ENCODE measurements at places on chromosomes 3 and 15.

DNA sequence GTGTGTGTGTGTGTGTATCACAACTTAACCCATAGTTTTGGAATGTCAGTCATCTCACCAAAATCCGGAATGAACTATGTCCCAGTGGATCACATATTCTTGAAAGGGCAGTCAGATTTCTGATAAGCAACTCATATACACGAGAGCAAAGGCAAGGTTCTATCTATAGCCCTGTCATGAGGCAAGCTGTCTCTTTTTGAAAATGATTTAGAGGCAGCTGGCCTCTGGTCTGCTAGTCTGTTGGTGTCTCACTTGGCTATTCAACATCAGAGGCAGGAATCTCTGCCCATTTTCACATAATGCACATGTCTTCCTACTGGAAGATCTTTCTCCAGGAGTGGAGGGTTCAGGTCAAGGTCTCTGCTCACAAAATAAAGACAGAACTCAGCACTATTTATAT lies 79.8 kb downstream of the CNTN6 start:
- DNase-seq = no peak

GRCh38 chr15:62565634-62566026 lies 400.5 kb upstream of the C2CD4B start:
- no peak for DNase-seq

DNA sequence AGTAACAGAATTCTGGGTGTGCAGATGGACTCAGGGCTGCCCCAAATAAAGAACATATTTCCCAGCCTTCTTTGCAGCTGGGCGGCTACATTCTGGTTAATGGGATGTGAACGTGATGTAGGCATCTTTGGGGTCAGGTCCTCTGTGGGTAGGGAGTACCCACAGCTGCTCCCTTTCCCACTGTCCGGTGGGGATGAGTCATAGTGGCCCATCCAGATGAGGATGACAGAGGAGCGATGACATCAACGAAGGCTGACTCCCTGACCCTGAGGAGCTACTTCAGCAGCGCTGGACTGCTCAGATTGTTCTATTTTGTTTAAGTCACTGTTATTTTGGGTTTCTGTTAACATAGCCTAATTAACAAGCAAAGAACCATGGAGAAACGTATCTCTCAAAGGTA lies 38.0 kb downstream of the SRPRB start:
- no peak for DNase-seq

DNA sequence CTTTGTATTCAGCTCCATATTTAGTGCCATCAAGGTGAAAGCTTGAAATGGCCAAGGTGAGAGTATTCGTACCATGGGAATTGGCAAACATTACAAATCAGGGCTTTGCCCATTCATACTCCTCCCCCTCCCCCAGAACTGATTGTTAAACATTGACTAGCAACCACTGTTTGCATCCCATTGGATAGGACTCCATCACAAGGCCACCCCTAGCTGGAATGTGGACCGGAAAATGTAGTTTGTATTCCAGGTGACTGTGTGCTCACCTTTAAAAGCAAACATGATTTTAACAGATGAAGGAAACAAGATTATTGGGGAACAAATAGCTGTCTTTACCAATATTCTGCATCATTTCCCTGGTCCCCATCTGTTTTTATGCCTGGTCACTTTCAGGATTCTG lies 14.1 kb downstream of the ST3GAL6 start:
- DNase-seq = no peak

DNA sequence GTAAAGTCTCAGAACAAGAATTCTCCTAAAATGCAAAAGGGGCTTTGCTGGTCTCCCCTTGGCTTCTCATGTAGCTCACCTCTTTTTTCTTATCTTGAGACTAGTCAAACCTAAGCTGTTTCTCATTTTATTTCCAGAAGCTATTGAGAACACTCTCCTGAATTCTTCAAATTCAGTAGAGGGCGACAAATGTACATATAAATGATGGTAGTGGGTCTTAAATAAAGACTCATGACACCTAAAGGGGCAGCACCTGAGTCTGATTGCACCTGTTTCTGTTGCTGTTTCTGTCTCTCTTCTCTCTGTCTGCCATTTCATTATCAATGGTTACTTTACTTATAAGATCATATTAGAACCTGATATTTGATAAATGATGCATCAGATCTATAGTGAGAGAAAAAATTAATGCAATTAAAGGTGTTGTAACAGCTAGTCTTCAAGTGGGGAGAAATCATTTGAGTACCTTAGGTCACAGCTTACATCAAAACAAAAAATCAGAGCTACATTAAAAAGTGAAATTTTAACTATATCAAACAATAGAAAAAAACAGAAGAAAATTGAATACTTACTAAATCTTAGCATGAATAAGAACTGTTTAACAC lies 7.0 kb downstream of the ADIPOQ start:
- DNase-seq = no peak

- no peak for DNase-seq
Observed at GRCh38 chr3:149801639-149802038, 9.3 kb upstream of the ANKUB1 start.

Data from activated CD4-positive, alpha-beta T cell treated with anti-CD3 and anti-CD28 coated beads, Interleukin-2, amount 50 U/mL, for 48 hours (primary cell).